Mammary microvascular endothelial cell (primary cell): ENCODE measurements at places on chromosomes 16 and 17. TPM values are rescaled to one million over a fixed set of nuclear protein-coding genes. Genes with fewer than 3 reads are reported as not detected.

The KRT13 gene
- total RNA-seq = not detected in 2 replicates

The RPAIN gene
- total RNA-seq = 30.5 and 40.4 TPM in 2 replicates

The MAFG gene
- total RNA-seq = 22.3 and 23.3 TPM in 2 replicates

The MRC2 gene
- 7.6 and 9.5 TPM in 2 replicates for total RNA-seq
